Regular cardiac myocyte (primary cell): ENCODE measurements at places on chromosomes 7 and 10. TPM values are rescaled to one million over a fixed set of nuclear protein-coding genes. Genes with fewer than 3 reads are reported as not detected.

TFEC gene
- total RNA-seq = 0.28 TPM in 1 of 2 replicates, not detected in the other

KLF14 gene
- under 0.01 TPM in 1 of 2 replicates, not detected in the other for total RNA-seq

CNPY1 gene
- total RNA-seq = not detected in 2 replicates

ZNF746 gene
- total RNA-seq = 13.2 and 19.7 TPM in 2 replicates

PRR15 gene
- total RNA-seq = 3.7 and 4.4 TPM in 2 replicates

PODXL gene
- 2.0 and 29.1 TPM in 2 replicates for total RNA-seq

VIPR2 gene
- total RNA-seq = 0.28 TPM in 1 of 2 replicates, not detected in the other

PRF1 gene
- total RNA-seq = not detected in 2 replicates

STEAP2 gene
- 9.2 and 36.9 TPM in 2 replicates for total RNA-seq

LRRC4 gene
- total RNA-seq = 0.19 TPM in 1 of 2 replicates, not detected in the other

SCRN1 gene
- 76.7 and 91.4 TPM in 2 replicates for total RNA-seq

SPRN gene
- 0.28 and 0.38 TPM in 2 replicates for total RNA-seq

NHLRC2 gene
- 10.1 and 11.5 TPM in 2 replicates for total RNA-seq

ARHGEF35 gene
- total RNA-seq = 0.85 and 1.5 TPM in 2 replicates

JAKMIP3 gene
- under 0.01 TPM in 2 replicates for total RNA-seq

CYP3A7 gene
- total RNA-seq = not detected in 2 replicates

AKR1B15 gene
- total RNA-seq = not detected in 2 replicates

NDUFB8 gene
- total RNA-seq = 97.5 and 156 TPM in 2 replicates

PDCD4 gene
- total RNA-seq = 47.1 and 59.0 TPM in 2 replicates

H2BK1 gene
- not detected in 2 replicates for total RNA-seq

SLC13A1 gene
- total RNA-seq = not detected in 2 replicates

PLEKHS1 gene
- not detected in 2 replicates for total RNA-seq

UNC5B gene
- total RNA-seq = 9.3 and 11.7 TPM in 2 replicates

TFAM gene
- 22.8 and 36.6 TPM in 2 replicates for total RNA-seq

SPAM1 gene
- total RNA-seq = not detected in 2 replicates

PRTFDC1 gene
- 8.5 and 15.7 TPM in 2 replicates for total RNA-seq

GJC3 gene
- 0.19 and 0.28 TPM in 2 replicates for total RNA-seq

CPVL gene
- total RNA-seq = 0.58 TPM in 1 of 2 replicates, not detected in the other

ZCCHC24 gene
- 11.6 and 15.0 TPM in 2 replicates for total RNA-seq

TMEM139 gene
- not detected in 2 replicates for total RNA-seq

VDAC2 gene
- total RNA-seq = 165 and 223 TPM in 2 replicates

STEAP1B gene
- 13.2 and 25.3 TPM in 2 replicates for total RNA-seq

TMEM140 gene
- 5.0 and 18.6 TPM in 2 replicates for total RNA-seq

FUOM gene
- 10.7 and 15.5 TPM in 2 replicates for total RNA-seq

TMEM176A gene
- not detected in 2 replicates for total RNA-seq

CARD11 gene
- total RNA-seq = 0.28 and 0.38 TPM in 2 replicates

CALY gene
- not detected in 2 replicates for total RNA-seq

OR2A42 gene
- total RNA-seq = under 0.01 TPM in 1 of 2 replicates, not detected in the other

ENTPD1 gene
- total RNA-seq = 0.58 and 4.2 TPM in 2 replicates

INSYN2A gene
- under 0.01 TPM in 2 replicates for total RNA-seq

ZNF735 gene
- total RNA-seq = not detected in 2 replicates

KNDC1 gene
- total RNA-seq = 0.19 and 0.85 TPM in 2 replicates
